ENCODE measurements at places on chromosomes 4 and X.

DNA sequence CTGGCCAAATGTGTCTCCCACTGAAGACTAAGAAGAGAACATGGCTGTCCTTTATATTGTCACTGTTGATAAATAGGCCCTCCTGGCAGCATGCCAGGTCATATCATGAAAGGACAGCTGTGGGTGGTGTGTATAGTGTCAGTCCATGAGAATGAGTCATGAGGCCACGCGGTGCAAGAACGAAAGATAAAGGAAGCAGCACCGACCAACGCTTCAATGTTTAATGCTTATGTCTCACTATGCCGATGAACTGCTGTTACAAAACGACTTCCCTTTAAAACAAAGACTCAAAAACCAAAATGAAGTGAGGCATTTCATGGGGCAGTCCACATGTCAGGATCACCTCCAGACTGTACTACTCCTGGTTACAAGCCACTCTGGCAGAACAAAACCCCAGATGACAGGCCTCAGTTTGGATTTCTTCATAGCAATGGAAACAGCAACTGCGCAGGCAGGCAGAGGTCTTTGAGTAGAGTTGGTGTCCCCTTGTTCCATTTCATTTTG lies 5.2 kb upstream of the TCEANC start:
- DNase-seq: no peak

- no peak for DNase-seq
These were observed 75.7 kb upstream of the PAK3 start for GRCh38 chrX:111020283-111020682.

GRCh38 chr4:109046471-109047201 lies 255.8 kb downstream of the COL25A1 start:
- DNase-seq: no peak

GRCh38 chr4:13956947-13957346 lies 329.4 kb upstream of the BOD1L1 start:
- no peak for DNase-seq

GRCh38 chr4:1469043-1469442 lies 62.8 kb upstream of the NKX1-1 start:
- no peak for DNase-seq

GRCh38 chr4:73329300-73329699 lies 70.7 kb upstream of the ANKRD17 start:
- no peak for DNase-seq

DNA sequence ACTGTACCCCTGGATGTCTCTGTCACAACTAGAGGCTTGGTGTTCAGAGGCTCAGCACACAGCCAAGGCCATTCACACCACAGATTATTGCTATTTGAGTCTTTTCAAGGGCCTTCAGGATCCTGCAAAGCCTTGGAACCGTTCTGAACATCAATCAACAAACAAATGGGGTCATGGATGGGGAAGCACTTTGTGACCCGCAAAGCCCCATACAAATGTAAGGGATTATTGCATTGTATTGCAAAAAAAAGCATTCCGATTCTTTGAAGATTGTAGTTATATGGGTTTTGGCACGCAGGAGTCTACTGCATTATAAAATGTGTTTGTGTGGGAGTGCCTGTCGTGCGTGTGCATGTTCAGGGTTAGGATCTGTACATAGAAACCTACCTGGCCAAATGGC lies 17.3 kb upstream of the BCORL1 start:
- DNase-seq: no peak

DNA sequence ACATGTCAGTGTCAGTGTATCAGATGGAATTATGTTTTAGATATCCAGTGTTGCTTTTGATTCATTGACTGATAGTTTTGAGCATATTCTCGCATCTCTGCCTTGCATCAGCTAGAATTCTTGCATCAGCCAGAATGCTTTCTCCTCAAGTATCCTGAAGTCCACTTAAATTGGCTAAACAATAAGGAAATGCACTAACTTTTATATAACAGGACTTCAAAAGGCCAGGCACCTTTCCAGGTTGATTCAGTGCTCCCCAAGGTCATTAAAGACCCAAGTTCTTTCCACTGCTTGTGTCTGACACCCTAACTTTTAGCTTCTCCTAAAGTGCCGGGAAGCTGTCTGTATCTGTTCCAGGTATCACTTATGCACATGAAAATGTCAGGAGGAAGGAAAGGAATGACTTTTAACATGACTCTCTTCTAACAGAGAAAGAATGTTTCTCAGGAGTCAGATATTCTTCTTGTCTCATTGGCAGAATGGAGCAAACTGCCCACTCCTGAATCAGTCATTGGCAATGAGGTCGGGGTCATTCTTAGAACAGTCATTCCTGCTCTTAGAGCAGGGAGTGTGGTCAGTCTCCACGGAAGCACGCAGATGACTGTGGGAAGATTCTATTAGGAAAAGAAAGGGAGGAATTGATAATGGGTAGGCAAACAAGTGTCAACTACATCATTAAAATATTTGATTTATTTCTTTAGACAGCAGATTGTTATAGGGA lies 92.9 kb upstream of the TLL1 start:
- no peak for DNase-seq

DNA sequence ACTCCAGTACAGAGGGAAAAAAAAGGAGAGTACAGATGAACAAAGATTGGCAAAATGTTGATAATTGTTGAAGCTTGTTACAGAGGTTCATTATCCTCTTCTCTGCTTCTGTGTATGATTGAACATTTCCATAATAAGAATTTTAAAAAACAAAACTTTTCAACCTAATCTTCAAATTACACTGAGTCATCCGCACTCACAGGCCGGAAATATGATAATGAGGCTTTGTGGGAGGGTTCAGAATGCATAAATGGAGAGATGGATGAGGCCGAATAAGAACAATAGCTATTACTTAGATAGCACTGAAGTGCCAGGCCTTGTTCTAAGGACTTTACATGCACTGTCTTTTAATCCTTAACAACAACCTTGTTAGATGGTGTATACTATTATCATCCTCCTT lies 4.6 kb upstream of the ERCC6L start:
- no peak for DNase-seq

DNA sequence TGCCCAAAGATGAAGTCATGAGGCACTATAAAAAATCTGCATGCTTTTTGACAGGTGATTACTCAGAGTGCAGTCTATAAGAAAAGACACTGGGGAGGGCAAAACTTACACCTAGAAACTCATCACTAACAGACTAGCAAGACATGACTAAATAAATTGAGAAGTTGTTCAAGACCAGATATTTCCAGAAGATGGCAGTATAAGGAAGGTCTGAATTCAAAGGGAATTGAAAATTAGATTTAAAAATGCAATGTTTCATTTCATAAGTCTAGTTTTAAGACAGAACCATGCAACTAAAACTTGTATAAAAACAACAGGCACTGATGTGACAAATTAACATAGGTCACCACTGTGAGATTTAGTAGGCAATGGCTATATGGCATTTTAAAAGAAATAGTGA lies 232.5 kb upstream of the POF1B start:
- DNase-seq: no peak

DNA sequence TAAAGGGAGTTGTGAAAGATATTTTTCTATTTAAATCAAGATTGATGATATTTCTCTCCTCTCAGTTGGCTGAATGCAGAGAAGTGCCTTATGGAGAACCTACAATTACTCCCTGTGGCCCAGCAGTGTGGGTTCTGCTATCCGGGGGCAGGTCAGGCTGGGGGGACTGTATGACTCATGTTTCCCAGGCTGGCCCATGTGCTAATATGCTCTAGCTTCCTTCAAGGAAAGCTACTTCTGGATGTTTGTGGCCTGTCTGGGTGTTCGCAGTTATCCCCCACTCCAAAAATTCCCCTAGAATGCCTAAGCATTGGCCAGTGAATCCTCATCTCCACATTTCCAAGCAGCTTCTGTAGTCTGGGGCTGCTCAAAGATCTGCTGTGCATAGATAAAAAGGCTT lies 58.9 kb upstream of the SPP1 start:
- DNase-seq: no peak

GRCh38 chrX:43211570-43211969 lies 433.6 kb upstream of the PPP1R2C start:
- DNase-seq: no peak

- no peak for DNase-seq
These were observed 53.2 kb downstream of the ADRA2C start for GRCh38 chr4:3819210-3819919.

Data from stimulated activated CD8-positive, alpha-beta memory T cell treated with anti-CD3 and anti-CD28 coated beads, Interleukin-4, amount 100 ng/mL, for 1 hour (primary cell).